MM.1S (cell line): ENCODE measurements at places on chromosomes 12 and 14.

GRCh38 chr14:54410215-54410614, 13.4 kb downstream of the CDKN3 start:
- no peak for DNase-seq

- DNase-seq: no peak
Measured at GRCh38 chr12:89768586-89769482, 60.2 kb upstream of the ATP2B1 start.

DNA sequence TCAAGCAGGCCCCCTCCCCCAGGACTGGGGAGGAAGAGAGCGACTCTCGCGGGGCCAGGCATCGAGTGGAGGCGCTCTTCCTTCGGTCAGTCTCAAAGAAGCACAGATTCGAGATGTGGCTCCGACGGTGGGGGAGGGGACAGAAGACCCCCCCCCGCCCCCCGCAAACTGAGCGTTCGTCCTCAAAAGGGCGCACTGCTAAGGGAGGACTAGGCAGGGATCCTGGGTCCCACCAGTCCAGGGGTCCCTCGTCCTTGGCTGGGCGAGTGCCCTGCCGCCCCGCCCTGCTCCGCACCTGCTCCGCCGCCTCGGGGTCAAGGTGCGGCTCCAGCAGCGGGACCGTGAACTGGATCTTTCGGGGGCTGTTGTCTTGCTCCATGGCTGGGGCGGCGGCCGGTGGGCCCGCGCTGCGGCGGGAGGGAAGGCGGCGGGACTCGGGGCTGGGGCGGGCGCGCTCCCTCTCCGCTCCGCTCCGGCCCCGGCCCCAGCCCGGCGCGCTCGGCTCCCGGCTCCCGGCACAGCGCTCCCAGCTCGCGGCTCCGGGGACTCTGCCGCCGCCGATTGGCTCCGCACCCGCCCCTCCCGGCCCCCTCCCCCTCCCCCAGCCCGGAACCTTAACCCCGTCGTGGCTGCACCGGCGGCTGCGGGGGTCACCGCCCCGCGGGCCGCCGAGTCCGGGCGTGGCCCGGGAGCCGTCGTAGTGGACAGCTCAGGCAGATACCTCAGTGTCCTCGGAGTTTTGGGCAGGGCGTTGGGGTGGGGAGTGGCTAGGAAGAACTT, at the start of gene PPP1R1A:
PPP1R1A (minus strand) TSS at position 550 of the 780 bp plus-strand sequence; CDS start at position 379, 171 bp downstream.
- DNase-seq: no peak

DNA sequence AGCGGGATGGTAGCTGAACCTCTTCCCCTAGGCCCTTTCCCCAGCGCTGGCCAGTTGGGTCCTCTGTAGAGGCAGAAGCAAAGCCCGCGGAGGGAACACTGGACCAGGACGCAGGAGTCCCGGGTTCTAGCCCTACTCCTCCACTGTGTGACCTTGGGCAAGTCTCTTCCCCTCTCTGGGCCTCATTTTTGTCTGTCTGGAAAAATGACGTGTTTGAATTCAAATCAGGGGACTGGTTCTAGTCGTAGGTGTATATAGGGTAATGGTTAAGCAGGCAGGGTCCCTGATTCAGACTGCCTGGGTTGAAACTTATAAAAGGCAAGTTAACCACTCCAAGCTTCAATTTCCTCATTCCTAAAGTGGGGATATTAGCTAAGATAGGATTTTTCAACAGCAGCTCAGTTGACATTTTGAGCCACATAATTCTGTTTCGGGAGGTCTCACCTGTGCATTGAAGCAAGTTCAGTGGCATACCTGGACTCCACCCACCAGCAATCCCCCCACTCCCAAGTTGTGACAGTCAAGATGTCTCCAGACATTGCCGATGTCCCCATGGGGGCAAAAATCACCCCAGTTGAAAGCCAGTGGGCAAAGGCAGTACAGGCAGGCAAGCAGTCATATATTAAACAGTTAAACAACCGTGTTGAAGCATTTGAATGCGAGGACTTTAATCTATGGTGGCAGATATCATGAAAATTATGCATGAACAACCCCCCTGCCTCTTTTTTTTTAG, 899 bp downstream of the TPCN1 start:
- no peak for DNase-seq

DNA sequence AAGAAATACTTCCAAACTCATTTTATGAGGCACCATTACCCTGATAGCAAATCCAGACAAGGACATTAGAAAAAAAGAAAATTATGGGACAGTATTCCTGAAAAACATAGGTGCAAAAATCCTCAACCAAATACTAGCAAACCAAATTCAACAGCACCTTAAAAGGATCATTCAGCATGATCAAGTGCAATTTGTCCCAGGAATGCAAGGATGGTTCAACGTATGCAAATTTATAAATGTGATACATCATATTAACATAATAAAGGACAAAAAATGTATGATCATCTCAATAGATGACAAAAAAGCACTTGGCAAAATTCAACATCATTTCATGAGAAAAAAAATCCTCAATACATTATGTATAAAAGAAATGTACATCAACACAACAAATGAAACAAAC, 162.9 kb downstream of the DUSP6 start:
- no peak for DNase-seq
